ENCODE measurements at places on chromosomes 13 and 19. TPM values are rescaled to one million over a fixed set of nuclear protein-coding genes. Genes with fewer than 3 reads are reported as not detected.

TICAM1 gene
- total RNA-seq = 4.0 TPM

C19orf85 gene
- not detected for total RNA-seq

DZIP1 gene
- 23.8 TPM for total RNA-seq

CARM1 gene
- 25.7 TPM for total RNA-seq

CTXN1 gene
- 8.2 TPM for total RNA-seq

ICAM3 gene
- total RNA-seq = 11.1 TPM

EDDM13 gene
- 0.46 TPM for total RNA-seq

Data from pulmonary artery endothelial cell (primary cell).